Motor neuron (in vitro differentiated cells): ENCODE measurements at places on chromosomes 16 and 17.

DNA sequence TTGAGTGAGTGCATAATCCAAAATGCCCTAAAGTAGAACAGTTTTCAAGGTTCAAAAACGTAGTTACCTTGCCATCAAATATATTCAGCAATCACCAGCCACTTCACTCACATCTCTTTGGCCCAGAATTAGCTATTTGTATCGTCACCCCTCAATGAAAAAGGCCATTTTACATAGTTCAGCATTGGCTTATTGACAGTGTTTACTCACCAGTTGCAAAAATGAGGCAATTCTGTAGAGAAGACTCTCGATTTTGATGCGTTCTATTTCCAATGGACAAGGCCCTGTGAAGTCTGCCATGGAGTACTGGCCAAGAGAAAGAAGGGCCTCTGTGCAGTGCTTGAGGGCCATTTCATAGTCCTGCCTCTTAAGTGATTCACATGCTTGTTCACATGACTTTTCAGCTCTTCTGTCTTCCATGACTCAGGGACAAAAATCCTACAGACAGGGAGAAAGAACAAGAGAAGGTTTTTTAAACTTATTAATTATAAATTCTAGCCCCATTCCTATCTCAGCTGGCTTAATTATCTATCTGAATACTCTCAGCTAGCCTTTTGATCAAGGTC lies 26.5 kb downstream of the HELZ start:
- peak; percentile 41 for ATAC-seq

GRCh38 chr16:83727018-83727417 lies 80.8 kb upstream of the HSBP1 start:
- ATAC-seq: no peak

DNA sequence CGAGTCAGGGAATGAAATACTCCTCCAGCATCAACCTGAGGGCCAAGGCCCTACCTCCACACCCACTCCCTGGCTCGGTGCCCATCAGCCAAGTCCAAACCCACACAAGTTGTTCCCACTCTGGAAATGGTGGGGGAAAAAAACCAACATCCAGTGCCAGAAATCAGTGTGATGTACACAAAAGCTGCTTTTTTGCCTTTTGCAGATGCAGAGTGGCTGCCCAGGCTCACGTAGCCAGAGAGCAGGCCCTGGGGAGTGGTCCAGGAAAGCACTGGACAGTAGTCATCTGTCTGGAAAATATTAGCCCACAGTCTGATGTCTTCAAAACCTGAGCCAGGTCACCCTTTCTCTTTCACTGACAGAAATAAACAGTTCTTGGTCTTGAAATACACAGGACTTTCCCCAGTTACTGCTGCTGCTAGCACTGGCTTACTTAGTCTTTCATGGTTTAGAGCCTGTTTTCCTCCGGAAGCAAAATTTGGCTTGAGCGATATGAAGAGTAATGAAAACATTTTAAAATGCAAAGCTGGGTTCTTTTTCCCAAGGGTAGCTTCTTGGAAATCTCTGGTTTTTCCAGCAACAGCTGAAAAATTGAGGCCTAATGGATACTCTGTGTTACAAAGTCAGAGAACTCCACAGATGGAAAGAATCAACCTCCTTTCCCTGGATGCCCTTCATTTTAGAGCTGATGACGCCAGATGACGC lies 18.2 kb upstream of the NOS2 start:
- ATAC-seq: no peak

- ATAC-seq: no peak
Observed at GRCh38 chr17:67813803-67814180, 11.5 kb upstream of the BPTF start.

- no peak for ATAC-seq
Observed at GRCh38 chr17:2621241-2621640, 27.8 kb downstream of the PAFAH1B1 start.

DNA sequence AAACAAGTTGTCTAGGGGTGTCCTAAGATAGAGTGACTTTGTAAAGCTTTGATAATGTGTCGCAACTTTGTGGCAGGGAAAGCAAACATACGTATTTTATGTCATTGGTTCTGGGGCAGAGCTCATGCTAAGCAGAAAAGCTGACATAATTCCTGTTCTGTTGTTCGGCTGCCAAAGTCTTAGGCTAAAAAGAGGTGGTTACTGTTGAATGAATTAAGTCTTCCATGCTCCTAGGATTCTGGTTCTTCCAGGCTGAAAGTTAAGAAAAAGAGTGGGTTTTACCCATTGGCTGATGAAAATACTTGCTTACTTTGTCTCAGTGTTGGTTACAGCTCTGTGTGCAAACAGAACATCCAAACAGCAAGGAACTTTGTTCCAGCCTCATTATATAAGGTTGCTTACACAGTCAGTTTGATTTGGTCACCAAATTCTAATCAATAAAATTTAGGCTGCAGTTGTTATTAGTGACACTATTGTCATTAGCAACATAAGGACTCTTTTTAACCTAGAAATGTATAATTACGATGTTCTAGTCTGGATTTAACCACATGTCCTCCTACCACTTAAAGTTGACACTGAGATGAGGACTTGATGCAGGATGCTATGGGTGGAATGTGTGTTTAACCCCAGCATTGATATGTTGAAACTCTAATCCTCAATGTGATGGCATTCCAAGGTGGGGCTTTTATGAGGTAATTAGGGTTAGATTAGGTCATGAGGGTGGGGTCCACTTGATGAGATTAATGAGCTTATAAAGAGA lies 114.0 kb upstream of the GOT2 start:
- no peak for ATAC-seq

GRCh38 chr17:1473170-1473569 lies 17.1 kb upstream of the CRK start:
- peak; percentile 39 for ATAC-seq

GRCh38 chr16:24135624-24136565 lies 120.2 kb upstream of the CACNG3 start:
- ATAC-seq: no peak

DNA sequence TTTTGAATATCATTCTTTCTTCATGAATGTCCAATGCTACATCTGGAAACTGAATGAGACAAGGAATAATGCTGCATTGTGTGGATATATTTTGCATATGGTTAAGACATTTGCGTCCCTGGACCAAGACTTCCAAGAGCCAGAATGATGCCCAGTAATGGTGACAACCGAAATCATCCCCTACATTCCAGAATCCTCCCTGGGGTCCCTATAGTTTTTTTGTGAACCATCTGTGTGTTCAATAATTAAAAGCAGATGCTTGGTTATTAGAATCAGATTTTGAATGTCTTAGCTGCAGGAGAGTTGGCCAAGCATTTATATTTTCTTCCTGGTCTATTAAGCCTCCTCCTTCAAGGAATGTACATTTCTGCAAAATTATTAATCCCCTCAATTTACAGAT lies 426.7 kb upstream of the CDH8 start:
- ATAC-seq: no peak
